ENCODE measurements at places on chromosomes 1 and 21.

DNA sequence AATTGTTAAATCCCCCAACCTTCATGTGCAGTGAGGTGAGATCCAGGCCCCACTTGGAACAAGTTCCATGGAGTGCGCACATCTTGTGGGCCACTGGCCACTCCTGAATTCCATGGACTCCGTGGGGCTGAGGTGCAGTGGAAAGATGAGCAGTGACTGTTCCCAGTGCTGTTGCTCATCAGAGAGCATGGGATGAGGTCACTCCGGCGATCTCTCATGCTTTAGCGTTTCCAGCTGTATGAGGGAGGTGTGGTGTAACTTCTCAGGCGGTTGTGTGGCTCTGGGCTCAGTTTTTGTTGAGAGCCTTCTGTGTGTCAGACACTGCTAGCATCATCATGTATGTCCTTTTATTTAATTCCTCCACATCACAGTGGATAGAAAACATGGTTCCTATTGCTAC lies 96.2 kb downstream of the GALNT2 start:
- DNase-seq: no peak

DNA sequence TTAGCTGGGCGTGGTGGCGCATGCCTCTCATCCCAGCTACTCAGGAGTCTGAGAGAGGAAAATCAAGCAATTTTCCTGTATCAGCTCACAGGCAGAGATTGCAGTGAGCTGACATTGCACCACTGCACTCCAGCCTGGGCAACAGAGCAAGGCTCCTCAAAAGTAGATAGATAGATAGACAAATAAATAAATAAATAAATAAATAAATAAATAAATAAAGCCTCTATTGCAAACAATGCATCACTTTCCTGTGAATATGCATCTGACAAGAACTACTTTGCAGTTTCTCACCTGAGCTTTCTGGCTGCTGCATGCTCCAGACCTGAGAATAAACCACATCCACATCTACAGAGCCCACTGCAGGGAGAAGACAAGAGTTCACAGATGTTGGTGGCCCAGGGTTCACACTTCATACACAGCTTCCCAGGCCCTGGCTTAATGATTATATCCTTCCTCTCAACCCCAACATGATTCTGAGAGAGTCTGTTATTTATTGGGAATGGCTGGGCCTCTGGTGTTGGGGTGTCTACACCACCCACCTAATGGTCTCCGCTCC lies 28.6 kb downstream of the FCRL2 start:
- no peak for DNase-seq

- no peak for DNase-seq
Observed at GRCh38 chr21:45721671-45722070, 78.1 kb downstream of the PCBP3 start.

DNA sequence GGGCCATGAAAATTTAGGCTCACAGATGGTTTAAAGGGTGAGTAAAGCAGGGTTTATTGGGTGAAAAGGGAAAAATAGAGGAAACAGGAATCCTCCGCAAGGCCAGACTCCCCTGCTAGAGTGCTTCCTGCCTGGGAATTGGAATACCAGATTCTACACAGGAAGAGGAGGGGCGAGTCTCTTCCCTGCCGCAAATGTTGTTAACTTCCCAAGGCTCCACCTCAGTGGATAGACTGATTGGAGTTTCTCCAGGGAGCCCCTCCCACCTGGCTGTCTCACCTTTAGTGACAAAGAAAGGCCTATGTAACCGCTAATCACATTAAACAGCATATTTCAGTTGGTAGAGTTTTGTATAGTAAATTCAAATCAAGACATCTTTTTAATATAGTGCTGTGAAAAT lies 1450.1 kb downstream of the KCNT2 start:
- DNase-seq: no peak

DNA sequence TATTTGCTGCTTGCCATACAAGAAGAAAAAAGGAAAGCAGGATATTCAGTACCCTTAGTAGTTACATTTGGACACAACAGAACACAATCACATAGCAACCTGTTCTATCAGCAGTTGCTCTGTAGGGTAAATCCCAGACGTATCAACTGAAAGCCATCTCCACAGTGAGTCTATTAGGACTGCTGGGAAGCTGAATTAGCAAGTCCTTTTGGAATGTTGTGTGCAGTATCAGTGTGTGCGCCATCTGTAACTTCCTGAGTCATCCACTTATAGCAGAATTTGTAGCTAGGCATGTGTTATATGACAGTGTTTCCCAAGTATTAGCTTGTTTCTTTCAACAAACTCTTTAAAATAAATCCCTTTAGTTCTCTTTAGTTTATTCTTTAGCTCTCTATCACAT lies 21.3 kb downstream of the CCDC30 start:
- no peak for DNase-seq

- no peak for DNase-seq
Observed at GRCh38 chr1:25794325-25794724, 5.7 kb upstream of the SELENON start.

GRCh38 chr1:198678901-198679329 lies 40.1 kb downstream of the PTPRC start:
- DNase-seq: peak; percentile 38

- DNase-seq: no peak
Observed at GRCh38 chr1:183870351-183871077, 65.6 kb downstream of the RGL1 start.

DNA sequence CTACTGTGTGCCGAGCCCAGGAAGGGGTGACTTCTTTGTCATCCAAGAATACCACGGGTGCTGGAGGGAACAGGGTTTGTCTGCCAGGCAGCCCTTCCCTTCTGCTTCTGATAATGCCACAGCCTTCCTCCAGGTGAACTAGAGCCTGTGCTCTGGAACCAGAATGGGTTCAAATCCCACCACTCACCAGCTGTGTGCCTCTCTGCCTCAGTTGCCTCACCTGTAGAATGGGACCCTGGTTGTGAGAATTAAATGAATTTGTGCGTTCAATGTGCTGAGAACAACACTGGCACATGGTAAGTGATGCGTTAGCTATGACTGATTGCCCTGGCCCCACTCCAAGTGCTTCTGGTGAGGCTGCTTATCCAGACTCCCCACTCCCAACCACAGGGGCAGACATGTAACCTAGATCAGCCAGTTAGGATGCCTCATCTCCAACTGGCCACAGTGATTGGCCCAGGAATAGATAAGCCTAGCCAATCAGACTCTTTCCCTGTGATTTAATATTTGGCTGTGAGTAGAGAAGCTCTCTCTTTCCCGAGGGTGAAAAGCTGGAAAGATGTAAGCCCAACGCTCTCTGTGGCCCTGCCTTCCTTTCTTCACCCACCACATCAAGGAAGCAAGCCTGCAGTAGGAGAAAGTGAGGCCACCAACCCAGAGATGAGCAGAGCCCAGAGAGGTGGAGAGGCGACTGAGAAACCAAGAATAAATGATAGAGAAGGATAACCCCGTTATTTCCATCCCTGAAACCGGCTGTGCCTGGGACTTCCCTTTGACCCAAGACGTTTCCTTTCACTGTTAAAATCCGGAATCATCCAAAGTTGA lies 20.8 kb upstream of the LAPTM5 start:
- DNase-seq: peak; percentile 31

GRCh38 chr21:37463083-37463801 lies 96.7 kb downstream of the DYRK1A start:
- no peak for DNase-seq

DNA sequence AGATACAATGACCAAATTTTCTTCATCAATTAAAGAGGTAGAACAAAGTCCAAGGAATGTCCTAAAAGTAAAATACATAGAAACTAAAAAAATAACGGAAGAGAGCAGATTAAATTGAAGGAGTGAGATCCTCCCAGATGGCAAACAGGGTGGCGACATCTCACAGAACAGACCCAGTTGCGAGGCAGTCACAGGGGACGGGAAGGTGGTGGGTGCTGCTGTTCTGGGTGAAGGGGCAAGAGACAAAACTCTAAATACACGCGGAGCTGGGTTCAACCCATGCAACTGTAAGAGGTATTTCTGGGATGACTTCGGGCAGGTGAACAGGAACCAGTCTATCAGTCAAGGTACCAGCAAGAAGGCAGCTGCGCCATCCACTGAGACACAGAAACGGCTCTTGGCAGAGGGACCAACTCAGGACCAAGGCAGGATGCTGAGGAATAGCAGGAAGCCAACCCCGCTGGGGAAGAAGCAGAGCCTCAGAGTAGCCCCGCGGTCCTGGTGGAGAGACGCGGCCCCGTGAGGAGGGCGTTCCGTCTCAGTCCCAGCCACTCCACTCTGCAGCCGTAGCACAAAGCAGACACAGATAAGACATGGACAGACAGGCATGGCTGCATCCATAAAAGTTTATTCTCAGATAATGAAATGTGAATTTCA lies 32.2 kb downstream of the WDR4 start:
- DNase-seq: no peak

DNA sequence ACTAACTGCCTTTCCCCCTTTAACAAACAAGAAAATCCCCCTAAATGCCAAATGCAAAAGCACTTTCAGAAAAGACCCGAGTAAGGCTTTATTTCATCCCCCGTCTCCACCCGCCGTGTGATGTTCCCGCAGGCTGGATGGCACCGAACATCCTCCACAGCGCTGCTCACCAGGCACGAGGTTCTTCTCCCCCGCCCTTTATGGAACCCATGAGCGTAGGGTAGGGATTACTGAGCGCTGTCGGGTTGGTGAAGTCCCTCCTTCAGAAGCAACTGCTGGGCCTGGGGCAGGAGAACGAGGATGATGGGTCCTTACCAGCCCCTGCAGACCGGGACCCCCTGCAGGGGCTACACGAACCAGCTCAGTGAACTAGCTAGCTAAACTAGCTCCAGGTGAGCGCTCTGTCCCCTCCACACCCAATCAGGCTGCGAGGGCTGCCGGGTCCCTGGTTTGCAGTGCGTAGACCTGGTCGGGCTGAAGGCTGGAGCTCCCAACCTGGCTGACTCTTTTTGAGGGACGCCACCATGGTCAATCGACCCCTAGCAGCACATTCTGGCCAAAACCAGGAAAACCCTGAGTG lies 80.4 kb downstream of the ITPKB start:
- DNase-seq: no peak

DNA sequence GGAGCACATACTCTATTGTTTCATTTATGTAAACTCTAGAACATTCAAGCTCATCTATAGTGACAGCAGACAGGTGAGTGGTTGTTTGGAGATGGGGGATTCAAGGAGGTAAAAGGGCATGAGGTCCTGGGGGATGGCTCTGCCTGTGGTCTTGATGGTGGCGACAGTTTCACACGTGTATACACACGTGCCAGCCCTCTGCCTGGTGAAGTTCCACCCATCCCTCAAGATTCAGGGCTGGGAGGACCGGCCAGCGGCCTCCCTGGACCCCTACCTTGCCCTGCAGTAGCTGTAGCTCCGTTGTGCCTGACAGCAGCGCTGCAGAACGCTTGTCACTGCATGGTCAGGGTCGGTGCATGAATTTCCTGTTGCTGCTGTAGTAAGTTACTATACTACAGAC lies 38.9 kb upstream of the UTS2 start:
- no peak for DNase-seq

DNA sequence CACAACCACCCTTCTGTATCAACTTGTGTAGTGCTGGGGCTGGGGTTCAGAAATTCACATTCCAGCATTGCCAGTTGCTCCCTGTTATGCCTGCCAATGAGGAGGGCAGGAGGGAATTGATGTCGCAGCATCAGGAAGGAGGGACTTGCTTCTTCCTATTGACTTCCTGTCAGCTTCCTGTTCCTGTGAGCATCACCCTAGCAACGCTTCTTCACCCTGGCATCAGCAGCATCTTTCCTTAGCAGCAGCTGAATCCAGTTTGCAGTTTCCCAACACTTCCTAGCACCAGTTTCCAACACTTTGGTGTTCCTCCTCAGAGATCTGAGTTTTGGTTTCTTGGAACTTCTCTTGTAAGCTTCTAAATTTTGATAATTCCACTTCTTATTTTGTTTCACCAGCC lies 8.9 kb upstream of the TRIM62 start:
- no peak for DNase-seq

DNA sequence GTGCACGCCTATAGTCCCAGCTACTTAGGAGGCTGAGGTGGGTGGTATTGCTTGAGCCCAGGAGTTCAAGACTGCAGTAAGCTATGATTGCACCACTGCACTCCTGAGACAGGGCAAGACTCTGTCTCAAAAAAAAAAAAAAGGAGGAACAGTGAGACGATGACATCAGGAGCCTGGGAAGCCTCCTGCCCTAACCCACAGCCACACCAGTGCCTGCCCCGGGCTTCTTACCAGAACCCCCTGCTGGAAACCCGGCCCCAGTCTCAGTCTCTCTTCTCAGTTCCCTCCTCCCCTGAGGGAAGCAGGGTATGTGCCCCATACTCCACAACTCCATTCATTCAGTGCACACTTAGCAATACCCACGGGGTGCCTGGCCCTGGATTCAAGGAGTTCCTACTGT lies 9.1 kb downstream of the COL8A2 start:
- DNase-seq: no peak

DNA sequence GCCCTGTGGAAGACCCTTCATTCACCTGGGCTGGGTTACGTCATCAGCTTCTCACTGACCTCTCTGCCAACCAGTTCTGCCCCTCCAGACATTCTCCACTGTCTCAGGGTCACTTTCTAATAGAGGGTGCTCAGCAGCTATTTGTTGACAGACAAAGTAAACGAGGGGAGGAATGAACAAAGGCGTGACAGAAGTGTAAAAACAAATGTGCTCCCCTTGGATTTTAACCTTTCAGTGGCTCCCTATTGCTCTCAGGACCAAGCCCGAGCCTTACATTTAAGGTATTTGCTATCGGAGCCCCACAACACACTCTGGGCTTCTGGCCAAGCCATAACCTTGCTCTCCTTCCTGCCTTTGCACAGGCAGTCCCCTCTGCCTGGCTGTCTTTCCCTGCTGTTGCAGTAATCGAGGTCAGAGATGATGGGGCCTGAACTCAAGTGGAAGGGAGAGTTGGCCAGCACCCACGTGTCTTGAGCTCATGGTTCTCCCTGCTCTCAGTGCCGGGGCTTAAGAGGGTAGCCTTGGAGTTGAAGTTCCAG lies 9.3 kb upstream of the MARCKSL1 start:
- no peak for DNase-seq

- no peak for DNase-seq
Observed at GRCh38 chr1:65330822-65331221, 21.5 kb downstream of the DNAJC6 start.

GRCh38 chr1:167412920-167413319 lies 105.4 kb downstream of the CD247 start:
- DNase-seq: no peak

DNA sequence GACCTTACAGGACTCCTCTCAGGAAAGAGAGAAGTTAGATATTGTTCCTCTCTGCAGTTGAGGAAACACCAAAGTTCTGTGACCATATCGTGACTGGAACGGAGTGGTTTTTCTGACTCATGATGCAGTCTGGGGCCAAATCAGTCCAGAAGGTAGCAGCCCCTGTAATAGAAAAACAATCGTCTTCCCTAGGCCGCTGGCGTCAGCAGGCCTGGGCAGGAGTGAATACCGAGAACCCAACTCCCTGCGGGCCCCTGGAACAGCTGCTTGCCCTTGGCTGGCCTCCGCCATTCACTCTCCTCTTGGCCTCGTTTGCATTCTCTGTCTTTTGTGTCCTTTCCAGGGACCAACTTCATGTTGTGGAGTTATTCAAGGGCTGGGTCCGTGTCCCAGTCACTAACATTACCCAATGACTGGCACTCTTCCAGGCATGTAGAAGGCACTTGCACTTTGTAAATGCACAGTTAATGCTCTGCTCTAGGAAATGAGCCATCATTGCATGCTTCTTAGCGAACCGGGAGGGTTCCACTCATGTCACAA lies 10.9 kb upstream of the CD101 start:
- DNase-seq: no peak

GRCh38 chr1:217014066-217014465 lies 290.8 kb upstream of the ESRRG start:
- no peak for DNase-seq

- no peak for DNase-seq
Observed at GRCh38 chr21:25908495-25908894, 173.7 kb downstream of the GABPA start.

GRCh38 chr1:197144570-197145325 lies 1.7 kb downstream of the ASPM start:
- no peak for DNase-seq

Measured in stimulated activated CD4-positive, alpha-beta T cell treated with anti-CD3 and anti-CD28 coated beads, Interleukin-4, amount 100 ng/mL, for 24 hours (primary cell).